Activated T-cell treated with anti-CD3 and anti-CD28 coated beads for 24 hours (primary cell): ENCODE measurements at places on chromosomes 1 and 21.
A peak's percentile ranks its signal among the peaks of the same experiment; 100 is the strongest.

DNA sequence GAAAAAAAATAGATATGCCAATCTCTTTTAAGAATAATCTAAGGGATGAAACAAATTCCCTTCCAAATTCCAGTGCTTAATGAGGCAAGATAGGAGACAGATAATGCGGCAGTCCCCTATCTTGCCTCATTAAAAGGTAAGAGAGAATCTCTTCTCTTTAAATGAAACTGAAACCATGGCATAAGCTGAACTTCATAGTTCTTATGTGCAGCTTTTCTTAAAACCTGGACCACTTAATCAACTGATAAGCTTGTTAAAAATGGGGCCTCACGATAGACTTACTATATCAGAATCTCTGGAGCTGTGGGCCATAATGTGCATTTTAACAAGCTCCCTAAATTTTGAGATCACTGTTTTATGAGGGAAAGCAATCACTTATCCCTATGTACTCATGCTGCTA, 79.2 kb downstream of the NIBAN1 start:
- DNase-seq, result no peak

- DNase-seq, result no peak
These were observed 148.8 kb upstream of the CAMK1G start for GRCh38 chr1:209434631-209435217.

DNA sequence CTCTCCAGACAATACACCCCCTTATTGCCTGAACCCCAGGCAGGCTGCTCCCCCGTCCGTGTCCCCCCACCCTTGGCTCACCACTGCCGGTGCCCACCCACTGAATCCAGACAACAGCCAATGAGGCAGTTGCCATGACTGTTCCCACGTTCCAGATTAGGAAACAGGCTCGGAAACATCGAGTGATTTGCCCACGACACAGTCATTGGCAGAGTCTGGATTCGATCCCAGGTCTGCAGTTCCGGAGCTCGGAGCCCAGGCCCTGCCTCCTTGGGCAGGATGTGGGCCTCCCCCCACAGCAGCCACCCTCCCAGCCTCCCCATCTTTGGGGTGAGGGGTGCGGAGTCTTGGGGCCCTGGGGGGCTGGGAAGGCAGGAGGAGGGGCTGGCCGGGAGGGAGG, 20.3 kb upstream of the CLSTN1 start:
- no peak for DNase-seq

- peak; percentile 18 for DNase-seq
These were observed 546 bp downstream of the DONSON start for GRCh38 chr21:33587792-33588484.

DNA sequence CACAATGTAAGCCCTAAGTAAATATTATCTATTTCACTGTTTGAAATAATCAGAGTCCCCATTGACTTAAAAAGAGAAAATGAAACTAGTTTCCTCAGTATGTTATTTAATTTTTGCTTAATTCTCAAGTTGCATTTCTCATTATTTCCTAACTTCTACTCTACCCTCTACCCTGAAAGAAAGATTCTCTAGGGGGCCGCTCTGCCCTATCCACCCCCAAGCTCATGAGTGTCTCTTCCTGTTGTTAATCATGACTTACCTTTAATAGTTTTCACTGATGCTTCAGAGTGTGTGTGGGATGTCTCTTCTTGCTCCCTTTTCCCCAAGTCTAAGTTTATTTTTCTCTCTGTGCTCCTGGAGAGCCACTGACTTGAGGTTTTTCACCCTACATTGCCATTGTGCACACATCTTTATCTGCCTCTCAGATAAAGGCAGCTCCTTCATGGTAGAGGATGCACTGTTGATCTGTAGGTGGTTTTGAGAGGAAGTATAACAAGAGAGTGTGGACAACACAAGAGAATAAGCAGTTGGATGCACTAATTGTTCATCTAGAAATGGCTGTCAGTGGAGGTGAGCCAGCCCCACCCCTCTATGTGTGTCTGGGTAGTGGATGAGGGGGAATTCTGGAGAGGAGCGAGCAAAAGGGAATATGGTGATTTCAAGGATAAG, 261.7 kb downstream of the CHRM3 start:
- DNase-seq, result no peak

GRCh38 chr21:39020751-39021477, 162.3 kb downstream of the PSMG1 start:
- no peak for DNase-seq

DNA sequence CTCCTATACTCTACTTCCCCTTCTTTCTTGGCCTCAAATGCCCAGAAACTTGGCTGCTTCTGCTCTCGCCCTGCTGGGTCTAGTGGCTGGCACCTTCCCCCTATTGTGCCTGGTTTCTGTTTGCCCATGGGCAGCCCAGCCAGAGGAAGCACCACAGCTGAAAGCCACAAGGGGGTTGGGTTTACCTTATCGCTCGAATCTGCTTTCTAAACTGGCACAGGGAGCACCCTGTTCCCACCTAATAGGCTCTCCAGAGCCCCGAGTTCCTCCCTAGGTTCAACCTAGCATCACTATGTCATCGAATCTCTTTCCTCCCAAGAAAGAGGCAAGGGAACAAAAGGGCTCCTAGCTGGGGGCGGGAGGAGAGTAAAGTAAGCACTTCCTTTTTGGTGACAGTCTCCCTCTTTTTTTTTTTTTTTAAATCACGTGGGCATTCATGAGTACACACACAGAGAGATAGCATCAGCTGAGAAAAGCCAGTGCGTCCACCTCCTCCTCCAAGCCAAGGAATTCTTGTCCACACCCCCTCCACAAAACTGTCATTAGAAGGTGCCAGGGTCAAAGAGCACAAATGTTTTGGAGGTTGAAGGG, 72.8 kb downstream of the PLEKHA6 start:
- DNase-seq, result peak; percentile 1

- no peak for DNase-seq
These were observed 4.1 kb downstream of the L1TD1 start for GRCh38 chr1:62198781-62199125.

DNA sequence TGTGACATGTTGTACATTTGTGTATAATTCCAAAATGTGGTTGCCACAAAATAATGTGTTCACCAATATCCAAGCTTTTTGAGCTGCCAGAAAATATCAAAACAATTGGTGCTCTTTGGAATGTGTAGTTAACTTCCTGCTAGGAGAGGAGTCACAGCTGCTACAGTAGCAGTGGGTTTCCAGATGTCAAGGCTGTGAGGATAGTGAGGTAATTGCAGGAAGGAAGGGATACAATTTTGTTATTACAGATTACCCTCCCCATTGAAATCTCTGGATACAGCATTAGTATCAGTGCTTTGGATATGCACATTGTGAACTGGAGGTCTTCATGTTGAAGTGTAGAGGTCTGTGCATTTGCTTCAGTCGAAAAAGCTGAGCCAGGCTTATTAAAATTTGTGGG, 253.2 kb downstream of the PTPRC start:
- no peak for DNase-seq
